Activated CD8-positive, alpha-beta T cell treated with anti-CD3 and anti-CD28 coated beads, Interleukin-2, amount 10 ng/mL, durations not matched to agents 7 days and 5 days (primary cell): ENCODE measurements at places on chromosomes 2 and 18.

DNA sequence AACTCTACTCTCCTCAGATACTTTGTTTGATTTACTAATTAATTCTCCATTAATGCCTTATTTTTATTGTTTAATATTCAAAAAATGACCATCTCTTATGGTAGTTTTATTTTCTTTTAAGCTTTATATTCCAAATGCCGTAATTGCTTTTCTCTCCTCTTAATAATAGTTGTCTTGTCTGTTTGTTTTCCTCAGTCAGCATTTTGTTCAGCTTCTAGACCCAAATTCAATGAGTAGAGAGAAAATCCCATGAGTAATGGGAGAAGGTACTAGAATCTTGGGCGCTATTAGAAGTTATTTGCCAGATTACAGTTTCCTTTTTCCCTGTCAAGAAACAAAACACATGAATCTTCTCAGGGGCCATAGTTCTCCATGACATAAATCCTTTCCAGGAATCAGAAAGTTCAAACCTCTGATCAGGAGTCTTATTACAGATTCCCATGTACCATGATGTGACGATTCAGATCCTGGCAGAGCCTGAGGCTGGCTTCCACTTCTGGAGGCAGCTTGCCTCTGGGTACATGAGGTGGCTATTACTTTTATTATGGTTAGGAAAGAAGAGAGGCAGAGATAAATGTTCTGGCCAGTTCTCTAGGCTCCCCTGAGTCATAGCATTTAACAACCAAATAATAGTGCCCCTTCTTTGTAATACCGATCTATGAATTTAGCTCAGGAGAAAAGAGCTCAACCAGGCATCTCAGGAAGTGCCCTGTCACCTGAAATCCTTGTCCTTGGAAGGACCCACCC, 485.1 kb upstream of the SETBP1 start:
- DNase-seq, result no peak

DNA sequence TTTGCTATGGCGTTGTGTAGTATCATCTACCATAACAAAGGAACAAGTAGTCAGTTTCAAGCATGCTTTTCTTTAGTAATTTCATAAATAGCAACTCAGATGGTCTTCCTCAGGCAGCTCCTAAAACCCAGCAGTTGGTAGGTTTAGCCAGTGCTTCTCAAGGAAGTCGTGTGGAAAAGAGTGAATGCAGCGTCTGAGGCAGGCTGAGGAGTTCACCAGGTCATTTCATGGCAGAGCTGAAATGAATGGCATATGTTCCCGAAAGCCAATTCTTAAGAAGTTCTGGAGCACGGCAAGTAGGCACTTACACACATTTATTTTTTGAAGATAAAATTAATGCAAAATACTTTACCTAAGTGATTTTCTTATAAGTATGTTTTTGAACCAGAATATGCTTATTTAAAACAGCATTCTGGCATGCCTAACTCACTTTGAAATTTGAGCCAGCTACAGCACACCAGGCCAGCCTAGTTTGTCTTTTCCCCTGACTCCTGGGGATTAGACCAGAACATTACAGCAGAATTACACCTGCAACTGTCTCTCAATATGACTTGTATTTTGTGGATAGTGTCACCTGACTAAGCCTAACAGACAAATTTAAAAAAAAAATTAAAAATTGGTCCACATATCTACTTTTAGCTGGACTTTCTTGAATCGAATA, 62.2 kb downstream of the OSBPL6 start:
- no peak for DNase-seq

- DNase-seq, result no peak
Observed at GRCh38 chr2:54114936-54115283, 505 bp upstream of the ACYP2 start.

GRCh38 chr2:143218621-143219020, 89.4 kb downstream of the ARHGAP15 start:
- DNase-seq, result no peak

GRCh38 chr18:22728016-22728415, 205.1 kb upstream of the RBBP8 start:
- DNase-seq, result no peak

DNA sequence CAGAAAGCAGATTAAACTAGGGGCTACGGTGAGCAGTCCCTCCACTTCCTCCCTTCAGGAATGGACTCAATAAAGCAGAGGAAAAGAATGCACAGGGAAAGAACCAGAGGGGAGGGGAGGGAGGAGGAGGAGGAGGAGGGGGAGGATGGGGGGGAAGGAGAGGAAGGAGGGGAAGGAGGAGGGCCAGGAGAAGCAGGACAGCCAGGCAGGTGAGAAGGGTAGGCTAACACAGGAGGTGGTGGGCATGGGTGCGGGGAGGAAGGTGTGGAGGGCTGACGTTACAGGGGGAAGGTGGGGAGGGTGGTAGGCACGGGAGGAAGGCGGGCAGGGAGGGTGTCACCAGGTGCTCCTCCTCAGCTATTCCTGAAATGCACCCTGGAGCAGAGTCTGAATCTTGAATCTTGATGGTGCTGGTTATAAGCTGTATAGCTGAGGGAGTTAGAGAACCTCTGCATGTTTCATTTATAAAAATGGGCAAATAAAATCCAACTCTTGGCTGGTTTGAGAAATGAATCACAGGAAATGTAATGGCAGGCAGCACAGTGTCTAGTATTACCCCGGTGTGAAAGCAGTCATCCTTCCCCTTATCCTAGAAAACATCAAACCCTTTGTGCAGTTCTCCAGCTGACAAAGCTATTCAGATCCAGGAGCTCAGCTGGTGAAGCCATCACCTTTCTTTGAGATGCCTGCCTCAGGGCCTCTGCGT, 3.4 kb downstream of the TMEM18 start:
- DNase-seq, result peak; percentile 16

GRCh38 chr2:27771202-27771547, 344 bp upstream of the MRPL33 start:
- DNase-seq, result no peak

DNA sequence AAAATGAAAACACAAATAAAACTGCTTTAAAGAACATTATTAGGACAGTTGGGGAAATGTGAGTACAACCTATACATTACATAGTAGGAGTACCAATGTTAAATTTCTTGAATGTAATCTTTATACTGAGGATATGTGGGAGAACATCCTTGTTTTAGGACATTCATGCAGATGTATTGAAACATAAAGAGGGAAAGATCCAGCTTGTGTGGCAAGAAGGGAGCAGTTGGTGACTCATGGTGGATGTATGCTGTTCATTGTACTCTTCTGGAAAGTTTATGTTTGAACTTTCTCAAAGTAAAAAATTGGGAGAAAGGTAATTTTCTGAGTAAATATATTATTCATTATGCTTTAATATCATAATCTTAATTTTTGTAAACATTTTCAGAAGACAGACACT, 132.1 kb upstream of the DLGAP1 start:
- no peak for DNase-seq

DNA sequence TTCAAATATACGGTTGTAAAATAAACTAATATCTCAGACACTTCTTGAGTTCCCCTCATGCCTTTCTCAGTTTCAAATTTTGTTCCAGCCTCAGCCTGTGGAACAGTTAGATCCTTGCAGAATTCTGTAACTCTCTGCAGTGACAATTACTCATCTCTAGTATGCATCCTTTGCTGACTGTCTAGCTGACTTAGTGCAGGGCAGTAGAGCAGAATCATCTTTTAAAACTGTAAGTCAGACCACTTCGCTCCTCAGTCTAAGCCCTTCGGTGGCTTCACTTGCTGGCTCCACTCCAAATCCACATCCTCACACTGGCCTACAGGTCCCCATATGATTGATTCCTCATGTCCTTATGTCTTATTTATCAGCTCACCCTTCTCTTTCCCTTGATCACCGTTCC, 164.1 kb upstream of the ZSWIM2 start:
- no peak for DNase-seq

DNA sequence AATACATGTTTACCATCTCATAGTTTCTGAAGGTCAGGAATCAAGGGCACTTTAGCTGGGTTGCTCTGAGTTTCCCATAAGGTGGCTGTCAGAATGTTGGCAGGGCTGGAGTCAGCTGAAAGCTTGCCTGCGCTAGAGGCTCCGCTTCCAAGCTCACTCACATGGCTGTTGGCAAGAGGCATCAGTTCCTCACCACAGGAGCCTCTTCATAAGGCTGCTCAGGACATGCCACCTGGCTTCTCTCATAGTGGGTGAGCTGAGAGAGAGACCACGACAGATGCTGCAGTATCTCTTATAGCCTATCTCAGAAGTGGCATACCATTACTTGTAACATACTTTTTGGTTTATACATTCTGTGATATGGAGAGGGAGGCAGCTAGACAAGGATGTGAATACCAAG, 7.2 kb downstream of the HADHB start:
- DNase-seq, result no peak

- peak; percentile 21 for DNase-seq
Observed at GRCh38 chr2:210577263-210578071, 21.1 kb downstream of the CPS1 start.

DNA sequence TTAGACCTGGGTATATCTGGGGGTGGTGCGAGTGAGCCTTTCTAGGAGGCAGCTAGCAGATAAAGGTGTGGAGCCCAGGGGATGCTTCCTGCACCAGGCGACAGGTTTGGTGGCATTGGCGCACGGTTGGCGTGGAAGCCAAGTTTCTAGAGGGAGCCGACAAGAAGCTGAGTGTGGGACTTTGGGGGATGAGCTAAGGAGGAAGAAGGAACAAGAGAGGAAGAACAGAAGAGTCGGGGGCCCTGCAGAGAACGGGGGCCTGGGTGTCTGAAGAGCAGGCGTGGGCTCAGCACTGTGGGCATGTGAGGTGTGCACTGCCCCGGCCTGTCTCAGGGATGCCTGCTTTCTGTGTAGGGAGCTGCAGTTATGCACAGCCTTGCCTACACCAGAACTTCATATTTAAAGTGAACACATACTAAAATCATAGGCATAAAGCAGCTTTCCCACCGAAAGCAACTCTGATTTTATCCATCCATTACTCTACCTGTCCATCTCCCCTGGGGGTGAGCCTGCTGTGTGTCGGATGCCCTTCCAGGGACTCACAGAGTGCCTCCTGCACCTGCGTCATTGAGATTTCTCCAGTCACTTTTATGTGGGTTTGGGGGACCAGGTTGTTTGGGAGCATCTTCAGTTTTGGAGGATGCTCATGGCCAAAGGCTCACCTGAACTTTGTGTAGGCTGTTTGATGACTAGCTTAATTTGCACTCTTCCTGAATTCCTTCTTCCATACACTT, 149.7 kb downstream of the LDLRAD4 start:
- DNase-seq, result no peak

DNA sequence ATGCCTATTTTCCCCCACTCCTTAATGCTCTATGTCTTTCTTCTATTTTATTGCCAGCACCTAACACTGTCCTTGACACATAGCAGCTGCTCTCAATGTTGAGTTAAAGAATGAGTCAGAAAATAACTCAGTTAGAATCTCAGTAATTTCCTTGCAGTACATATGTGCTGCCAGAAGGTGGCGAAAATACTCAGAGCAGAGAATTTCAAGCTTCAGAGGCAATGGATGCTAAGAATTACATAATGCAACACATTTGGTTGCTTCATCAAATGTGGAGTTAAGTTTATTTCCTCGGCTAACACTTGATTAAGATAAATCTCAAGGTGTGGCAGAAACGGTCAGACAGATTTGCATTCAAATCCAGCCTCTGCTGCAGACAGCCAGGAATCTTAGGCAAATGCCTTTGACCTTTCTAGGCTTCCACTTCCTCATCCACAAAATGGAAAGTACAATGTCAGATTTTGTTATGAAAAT, 105.6 kb downstream of the VSNL1 start:
- DNase-seq, result peak; percentile 66

DNA sequence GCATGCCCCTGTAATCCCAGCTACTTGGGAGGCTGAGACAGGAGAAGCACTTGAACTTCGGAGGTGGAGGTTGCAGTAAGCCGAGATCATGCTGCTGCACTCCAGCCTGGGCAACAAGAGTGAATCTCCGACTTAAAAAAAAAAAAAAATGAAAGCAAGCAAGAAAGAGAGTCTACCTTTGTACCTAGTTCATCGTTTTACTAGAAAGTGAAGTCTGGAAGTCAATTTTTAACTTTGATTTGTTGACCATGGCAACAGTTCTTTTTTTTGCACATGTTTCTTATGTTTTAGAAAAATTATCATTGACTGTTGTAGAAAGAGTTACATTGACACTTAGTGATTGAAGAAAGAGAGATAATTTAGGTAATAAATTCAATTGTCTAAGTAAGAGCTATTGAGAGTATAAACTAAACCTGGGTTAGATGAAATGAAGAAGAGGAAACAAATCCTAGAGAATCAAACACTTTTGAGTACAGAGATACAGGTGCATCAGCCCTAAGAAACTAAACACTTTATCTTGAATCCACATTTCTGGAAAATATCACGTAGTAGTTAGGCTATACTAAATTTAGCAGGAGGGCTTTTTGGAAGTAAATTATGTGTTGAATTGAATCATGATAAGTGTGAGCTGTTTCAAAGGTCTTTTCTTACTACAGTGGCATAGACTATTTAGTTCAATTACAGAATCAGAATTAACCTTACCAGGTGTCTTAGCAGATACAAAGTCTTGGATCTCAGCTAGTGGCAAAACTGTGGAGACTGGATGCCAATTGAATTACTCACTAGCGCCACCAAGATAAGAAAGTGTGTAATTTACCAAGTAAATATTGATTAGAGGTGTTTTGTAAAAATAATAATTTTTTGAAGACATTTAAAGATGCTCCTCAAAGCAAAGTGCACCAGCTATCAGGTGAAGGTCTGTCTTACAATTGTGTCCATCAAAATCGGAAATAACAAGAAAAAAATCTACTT, 303.4 kb upstream of the NRXN1 start:
- DNase-seq, result no peak

GRCh38 chr18:62523631-62524439, 1.0 kb downstream of the ZCCHC2 start:
- peak; percentile 64 for DNase-seq

DNA sequence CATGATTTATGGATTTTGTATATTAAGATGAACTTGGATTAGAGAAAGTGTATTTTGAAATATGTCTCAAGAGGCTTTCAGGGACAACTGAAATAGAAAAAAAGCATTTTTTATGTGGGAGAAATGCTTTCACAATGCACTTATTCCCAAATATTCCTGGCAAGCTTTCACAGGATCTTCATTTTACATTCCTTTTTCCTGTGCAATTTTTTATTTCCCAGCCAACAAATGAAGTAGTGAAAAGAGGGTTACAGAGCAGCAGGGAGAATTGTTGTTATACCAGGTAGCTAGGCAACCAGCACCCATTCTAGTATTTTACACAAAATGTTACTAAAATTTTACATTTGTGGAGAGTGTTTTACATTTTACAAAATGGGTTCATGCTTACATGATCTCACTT, 167.0 kb upstream of the RPRM start:
- no peak for DNase-seq

GRCh38 chr2:148968776-148969319, 69.7 kb upstream of the LYPD6B start:
- no peak for DNase-seq

GRCh38 chr2:3970791-3971651, 267.6 kb downstream of the DCDC2C start:
- no peak for DNase-seq

GRCh38 chr2:24400207-24400907, 40.0 kb upstream of the ITSN2 start:
- no peak for DNase-seq
